ENCODE measurements at places on chromosomes 7 and 10.

- DNase-seq, result no peak
These were observed 47.6 kb upstream of the TMEM72 start for GRCh38 chr10:44863344-44864047.

DNA sequence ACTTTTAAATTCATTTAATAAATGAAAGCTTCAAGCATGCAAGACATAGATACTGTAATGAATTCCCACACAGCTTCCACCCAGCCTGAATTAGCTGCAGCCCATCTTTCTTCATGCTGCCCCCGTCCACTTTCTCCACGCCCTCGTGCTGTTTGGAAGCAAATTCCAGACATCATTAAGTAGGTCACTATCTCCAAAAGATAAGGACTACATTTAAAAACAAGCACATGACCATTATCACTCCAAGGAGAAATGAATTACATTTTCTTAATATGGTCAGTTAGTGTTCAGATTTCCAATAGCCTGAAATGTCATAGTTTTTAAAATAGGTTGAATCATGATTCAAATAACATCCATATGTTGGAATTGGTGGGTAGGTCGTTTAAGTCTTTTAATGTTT lies 24.3 kb downstream of the LMTK2 start:
- DNase-seq, result no peak

- DNase-seq, result no peak
These were observed 47.7 kb downstream of the PNLIPRP2 start for GRCh38 chr10:116668446-116668845.

- no peak for DNase-seq
These were observed 249.1 kb upstream of the LYZL1 start for GRCh38 chr10:29039677-29040189.

DNA sequence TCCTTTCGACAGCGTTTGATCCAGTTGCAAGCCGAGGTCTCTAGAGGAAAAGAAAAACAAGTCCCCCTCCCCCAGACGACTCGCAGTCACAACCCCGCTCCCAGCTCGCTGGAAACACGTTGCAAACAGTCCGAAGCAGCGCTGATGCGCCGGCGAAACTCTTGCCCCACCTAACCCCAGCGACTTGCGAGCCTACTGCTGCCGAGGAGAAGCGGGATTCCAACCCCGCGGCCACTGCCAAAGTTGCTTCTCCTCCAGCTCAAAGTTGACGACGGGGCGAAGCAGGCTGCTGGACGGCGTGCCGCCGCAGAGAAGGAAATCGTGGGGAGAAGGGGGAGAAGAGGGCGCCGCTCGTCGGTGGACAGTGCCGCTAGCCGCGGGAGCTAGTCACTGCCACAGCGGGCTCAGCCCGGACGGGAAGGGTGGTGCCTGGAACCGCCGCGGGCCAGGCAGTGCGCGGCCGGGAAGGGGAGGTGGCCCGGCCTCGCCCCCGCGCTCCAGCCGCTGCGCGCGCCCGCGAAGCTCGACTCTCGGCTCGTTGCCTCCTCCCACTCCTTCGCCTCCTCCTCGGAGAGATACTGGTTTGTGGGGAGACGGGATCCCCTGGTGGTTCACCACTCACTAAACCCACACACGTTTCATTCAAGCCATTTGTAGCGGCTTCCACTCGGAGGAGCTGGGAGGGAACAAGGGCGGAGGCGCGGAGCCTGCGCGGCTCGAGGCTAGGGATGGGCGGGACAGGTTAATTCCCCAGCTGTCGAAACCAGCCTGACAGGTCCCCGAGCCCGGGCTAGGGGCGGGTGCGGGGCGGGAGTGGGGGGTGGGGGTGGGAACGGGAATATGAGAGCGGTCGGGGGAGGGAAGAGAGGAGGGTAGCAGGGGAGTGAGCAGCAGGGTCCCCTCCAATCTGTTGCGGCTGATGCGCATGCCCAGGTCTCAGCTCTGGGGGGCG lies at the start of gene GPR37:
TSS of gene GPR37 (minus strand) at position 392 of the 952 bp plus-strand sequence. CDS start 816 bp downstream, outside the sequence.
- peak; percentile 49 for DNase-seq

- no peak for DNase-seq
These were observed 91.0 kb upstream of the LRRTM3 start for GRCh38 chr10:66834802-66835201.

DNA sequence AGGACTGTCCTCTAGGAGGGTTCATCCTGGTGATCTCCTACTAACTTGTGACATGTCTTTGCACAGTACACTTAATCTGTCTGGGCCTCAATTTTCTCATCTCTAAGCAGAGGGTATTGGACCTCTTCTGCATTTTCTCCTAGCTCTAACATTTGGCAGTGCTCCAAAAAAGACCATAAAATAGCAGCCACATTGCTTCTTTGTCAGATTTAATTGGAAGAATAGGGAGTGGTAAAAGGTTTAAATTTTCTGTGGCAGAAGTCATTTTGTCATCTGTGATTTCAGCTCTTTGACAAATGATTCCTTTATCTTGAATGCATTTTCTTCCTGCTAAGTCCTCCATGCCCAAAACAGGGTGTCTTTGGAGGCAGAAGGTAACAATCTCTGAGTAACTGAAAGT lies 289.9 kb upstream of the LRGUK start:
- DNase-seq, result no peak

DNA sequence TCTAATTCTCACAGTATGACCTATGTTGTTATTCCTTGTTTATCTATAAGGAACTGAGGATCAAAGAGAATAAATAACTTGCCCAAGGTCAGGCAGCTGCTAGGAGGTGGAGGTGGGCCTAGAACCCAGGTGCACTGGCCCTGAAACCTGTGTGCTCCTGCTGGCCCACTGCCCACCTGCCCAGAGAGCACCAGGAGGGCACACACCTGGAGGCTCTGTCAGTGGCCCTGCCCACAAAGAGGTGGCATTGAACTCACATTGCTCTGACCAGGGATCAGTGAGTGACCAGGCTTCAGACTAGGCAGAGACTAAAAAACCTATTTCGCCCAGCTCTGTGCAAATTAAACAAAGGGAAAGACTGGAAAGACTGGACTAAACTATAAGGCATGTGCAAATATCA lies 210.6 kb downstream of the TNS3 start:
- DNase-seq, result no peak

- DNase-seq, result no peak
These were observed 129.2 kb upstream of the TCERG1L start for GRCh38 chr10:131440405-131441360.

DNA sequence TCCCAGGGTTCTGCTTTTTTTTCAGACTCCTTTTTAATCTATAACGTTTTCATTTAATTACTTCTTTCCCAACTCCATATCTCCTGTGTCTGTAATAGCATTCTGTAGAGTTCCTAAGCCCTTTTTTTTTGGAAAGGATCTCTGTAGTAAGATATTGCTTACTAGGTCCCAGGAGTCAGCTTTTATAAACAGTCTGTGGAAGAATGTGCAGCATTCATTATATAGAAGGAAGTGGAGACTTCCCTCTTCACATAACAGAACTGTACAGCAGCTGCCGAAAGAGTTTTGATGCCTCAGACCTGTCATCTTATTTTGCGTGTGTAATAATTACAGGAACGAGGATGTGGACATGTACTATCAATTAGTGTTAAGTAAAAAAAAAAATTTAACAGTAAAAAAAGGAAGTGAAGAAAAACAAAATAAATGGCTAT lies 7.4 kb upstream of the STEAP4 start:
- DNase-seq, result no peak

DNA sequence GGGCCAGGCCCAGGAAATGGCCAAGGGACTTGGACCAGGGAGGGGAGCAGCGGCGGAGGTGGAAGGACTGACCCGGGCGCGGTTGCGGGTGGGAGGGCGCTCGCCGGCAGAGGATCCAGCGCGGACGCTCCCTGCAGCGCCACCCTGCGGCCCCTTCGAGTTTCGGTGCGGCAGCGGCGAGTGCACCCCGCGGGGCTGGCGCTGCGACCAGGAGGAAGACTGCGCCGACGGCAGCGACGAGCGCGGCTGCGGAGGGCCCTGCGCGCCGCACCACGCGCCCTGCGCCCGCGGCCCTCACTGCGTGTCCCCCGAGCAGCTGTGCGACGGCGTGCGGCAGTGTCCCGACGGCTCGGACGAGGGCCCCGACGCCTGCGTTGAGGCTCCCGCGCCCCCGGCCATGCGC lies 16.8 kb upstream of the ZNF467 start:
- DNase-seq, result peak; percentile 74

DNA sequence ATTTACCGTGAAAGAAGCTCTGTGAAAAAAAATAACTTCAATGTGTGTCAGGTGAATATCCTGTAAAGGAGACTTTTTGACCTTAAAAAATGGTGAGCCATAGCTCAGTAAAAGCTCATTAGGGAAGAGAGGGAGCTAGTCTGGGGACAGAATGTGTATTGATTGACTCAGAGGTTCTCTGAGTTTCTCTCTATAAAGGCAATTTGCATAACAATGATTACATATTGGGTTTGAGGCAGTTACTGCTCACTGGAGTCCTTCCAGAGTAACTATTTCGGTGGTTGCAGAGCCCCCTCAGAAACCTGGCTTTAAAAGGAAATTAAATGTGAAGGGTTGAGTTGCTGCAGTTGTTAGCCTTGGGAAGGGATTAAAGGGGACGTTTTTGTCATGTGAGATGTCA lies 181.6 kb downstream of the GALNT17 start:
- DNase-seq, result no peak

DNA sequence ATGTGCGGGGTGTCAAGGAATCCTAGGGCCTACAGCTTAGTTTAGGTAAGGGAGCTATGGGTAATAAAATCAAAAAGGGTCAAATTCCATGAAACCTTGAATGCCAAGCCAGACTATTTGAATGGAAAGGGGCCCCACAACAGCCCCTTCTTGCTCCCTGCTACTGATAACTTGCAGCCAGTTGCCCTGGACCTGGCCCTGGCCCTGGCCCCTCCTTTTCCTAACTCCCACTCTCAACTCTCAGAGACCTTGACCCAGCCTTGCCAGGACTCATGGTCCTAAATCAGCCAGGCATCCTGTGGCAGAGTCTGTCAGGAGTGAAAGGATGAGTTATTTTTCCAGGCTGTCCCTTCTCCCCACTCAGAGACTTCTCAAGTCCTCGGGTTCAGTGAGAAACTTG lies 5.9 kb downstream of the KCNIP2 start:
- DNase-seq, result no peak

- no peak for DNase-seq
These were observed 36.4 kb downstream of the MINPP1 start for GRCh38 chr10:87541114-87541513.

DNA sequence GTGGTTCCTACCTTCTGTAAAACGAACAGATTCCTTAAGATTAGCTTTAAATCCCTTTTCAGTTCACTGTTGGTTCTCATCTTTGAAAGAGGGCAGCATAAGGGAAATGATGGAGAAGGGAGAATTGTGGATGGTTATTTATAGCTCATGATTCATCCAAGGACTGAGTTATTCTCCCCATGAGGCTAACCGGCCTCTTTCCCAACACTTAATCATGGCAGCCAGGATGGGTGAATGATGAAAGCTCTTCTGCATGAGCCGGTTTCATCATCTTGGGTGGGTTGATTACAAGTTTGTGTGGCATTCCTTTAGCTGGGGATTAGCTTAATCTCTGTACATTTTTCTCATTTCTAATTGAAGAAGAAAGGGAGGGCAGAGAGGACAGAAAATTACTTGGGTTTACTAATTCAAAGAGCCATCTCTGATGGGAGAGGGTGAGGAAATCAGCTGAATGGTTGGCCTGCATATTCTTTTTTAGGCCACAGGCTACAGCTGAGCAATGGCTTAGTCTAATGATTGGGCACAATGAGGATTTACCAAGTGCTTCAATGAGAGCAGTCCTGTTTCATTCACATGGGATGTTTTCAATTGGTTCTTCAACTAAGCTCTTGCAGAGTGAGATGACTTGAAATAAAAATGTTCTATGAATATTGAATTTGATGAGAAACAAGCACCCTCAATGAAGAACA lies 250.0 kb downstream of the BMPER start:
- no peak for DNase-seq

DNA sequence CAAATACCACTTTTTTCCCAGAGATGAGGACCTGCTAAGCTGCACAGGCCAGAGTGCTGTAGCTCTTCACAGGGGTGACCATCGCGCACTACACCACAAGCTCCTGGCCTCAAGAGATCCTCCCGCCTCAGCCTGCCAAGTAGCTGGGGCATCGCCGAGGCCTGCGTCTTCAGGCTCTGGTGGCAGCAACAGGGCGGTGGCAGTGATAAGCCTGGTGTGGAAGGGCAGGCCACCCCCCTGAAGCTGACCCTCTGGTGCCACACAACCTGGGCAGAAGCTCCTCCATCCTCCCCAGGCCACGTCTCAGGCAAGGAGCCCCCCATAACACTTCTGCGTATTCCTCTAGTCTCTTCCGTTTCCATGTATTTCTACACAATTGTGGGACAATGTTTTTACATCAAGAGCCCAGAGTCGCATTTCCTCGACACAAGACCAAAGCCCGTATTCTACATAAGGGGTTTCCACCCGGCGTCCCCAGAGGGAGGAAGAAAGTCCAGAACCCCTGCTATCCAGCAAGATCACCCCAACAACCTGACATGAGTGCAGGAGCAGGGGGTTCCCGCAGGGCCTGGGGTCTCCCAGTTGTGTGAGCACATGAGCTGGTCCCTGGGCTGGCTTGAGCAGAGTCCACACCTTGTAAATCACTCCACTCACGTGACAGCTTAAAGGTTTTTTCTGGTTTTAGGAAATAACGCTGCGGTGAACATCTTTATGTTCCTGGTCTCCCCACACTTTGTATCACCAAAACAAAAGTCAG lies 37.6 kb upstream of the NCAPG2 start:
- DNase-seq, result no peak

GRCh38 chr7:93945756-93946535 lies 24.4 kb downstream of the GNG11 start:
- DNase-seq, result no peak

DNA sequence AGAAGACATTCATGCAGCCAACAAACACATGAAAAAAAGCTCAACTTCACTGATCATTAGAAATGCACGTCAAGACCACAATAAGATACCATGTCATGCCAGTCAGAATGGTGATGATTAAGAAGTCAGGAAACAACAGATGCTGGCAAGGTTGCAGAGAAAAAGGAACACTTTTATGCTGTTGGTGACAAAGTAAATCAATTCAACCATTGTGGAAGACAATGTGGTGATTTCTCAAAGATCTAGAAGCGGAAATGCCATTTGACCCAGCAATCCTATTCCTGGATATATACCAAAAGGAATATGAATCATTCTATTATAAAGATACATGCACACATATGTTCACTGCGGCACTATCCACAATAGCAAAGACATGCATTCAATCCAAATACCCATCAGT lies 77.6 kb downstream of the C10orf90 start:
- no peak for DNase-seq

- DNase-seq, result no peak
These were observed 30.8 kb downstream of the KPNA7 start for GRCh38 chr7:99177165-99177564.

DNA sequence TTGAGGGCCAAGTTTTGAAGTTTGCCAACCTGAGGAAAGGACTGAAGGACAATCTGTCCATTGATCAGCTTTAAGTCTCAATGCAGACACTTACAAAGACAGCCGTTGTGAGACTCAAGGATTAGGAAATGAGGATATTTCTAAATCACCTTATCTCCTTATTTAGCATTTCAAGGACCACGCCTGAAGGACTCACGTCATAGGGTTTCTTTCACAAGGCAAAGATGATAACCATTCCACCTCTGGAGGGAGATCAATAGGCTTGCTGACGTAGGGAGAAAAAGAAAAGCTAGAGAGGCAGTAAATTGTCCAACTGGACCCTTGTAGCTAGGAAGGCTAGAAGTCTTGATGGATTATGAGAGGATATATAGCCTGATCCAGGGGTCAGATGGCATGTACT lies 3.3 kb upstream of the ASB4 start:
- DNase-seq, result no peak

Measured in activated CD4-positive, alpha-beta T cell treated with anti-CD3 and anti-CD28 coated beads for 48 hours (primary cell).